ENCODE measurements at places on chromosomes 7 and 10.

DNA sequence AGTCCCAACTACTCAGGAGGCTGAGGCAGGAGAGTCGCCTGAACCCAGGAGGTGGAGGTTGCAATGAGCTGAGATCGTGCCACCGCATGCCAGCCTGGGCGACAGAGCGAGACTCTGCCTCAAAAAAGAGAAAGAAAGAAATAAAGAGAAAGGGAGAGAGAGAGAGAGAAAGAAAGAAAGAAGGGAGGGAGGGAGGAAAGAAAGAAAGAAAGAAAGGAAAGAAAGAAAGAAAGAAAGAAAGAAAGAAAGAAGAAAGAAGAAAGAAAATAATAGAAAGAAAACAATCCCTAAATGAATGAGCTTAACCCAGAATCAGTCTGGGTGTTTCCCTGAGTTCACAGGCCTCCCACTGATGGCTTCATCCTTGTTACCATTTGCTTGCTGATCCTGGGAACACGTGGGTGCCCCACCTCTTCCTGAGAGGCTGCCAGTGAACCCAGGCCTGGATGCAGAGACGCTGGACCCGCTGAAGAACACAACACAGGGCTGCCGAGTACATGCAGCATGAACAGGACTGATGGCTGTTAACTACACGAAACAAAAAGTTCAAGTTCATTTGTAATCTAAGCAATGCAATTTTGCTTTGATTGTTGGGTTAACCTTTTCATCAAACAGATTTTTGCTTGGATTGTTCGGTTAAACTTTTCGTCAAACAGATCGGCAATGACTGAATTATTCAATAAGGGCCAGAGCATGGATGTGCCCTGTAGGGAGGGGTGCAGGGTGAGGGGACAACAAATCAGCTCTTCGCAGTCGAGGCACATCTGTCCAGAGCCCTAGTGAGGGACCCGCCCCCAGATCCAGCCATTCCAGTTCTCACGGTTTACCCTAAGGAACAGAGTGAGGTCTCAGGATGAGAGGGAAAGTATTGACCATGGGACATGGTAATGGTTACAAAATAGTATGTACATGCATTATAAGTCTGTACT, 11.5 kb downstream of the NPFFR1 start:
- DNase-seq: no peak

DNA sequence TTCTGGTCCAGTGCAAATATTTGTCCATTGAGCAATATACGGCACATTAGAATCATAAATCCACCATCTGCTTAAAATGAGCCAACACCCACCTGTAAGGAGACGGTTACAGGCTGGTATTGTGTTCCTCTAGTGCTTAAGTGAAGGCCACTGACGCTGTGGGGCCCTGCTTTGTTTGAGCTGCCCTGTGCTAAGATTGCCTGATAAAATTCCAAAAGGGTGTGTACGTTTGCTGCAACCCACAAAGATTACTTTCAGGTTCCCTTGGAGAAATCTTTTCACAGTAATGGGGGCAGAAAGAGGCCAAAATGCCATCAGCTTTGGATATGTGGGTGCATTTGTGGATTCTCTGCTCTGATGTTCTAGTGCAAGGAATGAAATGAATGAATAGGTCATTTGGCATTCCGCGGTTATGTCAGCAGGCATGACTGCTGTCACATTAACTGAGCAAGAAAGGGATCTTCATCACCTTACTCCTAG, 34.4 kb downstream of the AGR3 start:
- no peak for DNase-seq

- DNase-seq: no peak
Measured at GRCh38 chr7:18607025-18607424, 111.5 kb downstream of the HDAC9 start.

- no peak for DNase-seq
Measured at GRCh38 chr7:103689255-103689654, 243.2 kb upstream of the SLC26A5 start.

DNA sequence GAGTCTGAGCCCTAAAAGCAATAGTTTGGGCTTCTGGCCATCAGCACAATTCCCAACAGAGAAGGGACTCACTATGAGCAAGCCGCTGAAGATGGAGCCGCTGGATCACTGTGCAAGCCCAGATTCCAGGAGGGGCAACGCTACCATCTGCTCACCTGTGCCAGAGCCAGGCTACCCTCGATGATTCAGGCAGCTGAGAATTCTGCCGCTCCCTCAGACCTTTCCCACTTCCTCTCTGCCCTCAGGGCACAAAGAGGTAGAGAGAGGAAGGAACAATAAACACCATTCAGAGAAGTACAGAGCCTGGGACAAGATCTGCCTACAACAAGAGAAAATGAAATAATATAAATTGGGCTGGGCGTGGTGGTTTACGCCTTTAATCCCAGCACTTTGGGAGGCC, 98.1 kb downstream of the MYOF start:
- no peak for DNase-seq

All from activated T-helper 9 cell treated with anti-CD3 and anti-CD28 coated beads, Interleukin-2, amount 50 U/mL, for 16 hours (primary cell).